ENCODE measurements at places on chromosomes 11 and 22.
A peak's percentile ranks its signal among the peaks of the same experiment; 100 is the strongest.

GRCh38 chr22:49727191-49727880, 100.3 kb downstream of the BRD1 start:
- DNase-seq, result peak; percentile 47

DNA sequence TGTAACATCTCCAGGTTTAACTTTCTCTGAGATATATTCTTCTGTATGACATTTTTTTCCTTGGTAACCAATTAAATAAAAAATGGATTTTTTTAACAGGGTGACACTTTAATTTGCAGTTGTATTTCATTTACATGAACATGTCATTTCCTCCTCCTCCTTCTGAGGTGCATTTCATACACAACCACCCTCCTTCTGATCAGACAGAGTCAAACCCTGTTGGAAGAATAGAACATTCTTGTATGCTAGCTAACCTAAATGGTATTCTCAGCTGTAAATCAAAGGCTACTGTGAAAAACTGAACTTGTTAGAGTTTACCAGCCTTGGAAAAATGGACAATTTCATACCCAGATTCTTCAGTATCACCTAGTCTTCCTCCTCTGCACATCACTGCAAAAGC, 52.7 kb upstream of the CHRM4 start:
- no peak for DNase-seq

- DNase-seq, result no peak
These were observed 149.8 kb upstream of the PITPNB start for GRCh38 chr22:28068826-28069225.

DNA sequence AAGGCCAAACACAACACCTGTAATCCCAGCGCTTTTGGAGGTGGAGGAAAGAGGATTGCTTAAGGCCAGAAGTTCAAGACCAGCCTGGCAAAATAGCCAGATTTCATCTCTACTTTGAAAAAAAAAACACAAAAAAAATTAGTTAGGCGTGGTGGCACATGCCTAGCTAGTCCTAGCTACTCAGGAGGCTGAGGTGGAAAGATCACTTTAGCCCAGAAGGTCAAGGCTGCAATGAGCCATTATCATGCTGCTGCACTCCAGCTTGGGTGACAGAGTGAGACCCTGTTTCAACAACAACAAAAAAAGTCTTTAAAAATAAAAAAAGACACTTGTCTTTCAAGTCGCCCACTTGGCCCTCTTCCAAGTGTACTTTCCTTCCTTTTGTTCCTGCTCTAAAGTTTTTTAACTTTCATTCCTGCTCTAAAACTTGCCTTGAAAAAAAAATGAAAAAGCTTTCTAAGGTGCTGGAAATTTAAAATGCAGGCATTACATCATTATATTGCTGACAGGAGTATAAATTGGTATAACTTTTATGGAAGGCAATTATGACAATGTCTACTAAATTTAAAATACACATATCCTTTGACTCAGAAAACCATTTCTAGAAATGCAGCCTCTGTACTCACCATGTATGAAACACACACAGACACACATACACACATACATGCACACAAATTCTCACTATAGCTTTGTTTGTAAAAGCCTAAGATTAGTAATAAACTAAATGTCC, 12.7 kb downstream of the LIPT2 start:
- no peak for DNase-seq

DNA sequence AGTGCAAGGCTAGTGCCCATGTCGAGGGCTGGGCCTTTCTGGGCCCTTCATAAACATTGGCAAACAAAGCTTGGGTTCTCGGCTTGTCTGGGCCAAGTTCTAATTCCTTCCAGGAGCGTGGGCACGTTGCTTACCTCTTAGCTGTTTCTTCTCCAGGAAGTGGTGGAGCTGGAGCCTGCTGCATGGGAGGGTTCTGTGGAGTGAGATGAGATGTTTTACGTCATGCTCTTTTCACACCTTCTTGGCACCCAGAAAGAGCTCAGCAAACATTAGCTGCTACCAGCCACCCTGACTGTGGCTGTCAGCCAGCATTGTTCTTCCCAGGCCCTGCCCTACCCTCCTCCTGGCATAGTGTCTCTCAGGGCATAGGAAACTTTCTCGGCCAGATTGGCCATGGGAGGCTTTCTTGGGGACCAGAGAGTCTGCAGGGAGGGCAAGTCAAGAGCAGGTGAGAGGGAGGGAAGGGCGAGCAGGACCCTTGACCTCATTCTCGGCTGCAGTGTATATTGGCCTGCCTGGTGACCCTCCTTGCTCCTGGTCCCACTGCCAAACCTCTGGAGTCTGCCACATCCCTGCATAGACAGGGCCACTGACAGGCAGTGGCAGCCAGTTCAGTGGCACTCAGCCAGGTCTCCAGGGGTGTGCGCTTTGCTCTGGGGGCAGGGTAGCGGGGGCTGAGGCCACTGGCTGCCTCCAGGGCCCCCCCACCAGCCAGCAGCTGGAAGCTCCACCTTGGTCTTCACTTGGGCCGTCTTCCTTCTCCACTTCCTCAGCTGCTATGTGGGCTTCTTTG, 98.8 kb downstream of the BCR start:
- peak; percentile 84 for DNase-seq

DNA sequence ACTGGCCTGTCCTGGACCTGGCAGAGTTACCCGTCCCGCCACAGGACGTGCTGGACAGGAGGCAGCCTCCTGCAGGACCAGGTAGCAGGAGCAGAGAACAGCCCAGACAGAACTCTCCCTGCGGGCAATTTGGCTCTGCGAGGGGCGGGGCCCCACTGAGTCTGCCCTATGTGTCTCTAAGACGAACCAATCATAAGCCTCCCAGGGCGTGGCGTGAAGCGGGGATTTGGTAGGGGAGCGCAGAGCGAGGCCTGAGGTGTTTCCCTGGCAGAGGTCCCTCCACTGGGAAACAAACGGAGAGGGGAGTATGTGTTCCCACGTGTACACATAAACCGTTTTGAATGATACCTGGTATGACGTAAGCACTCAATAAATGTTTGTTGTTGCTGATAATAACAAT, 7.4 kb downstream of the CD82 start:
- DNase-seq, result no peak

GRCh38 chr11:12007769-12008737, at the start of gene DKK3:
Gene DKK3, minus strand, starts transcription at chr11:12008626. Its CDS starts 44 bp downstream, at chr11:12008582.
- no peak for DNase-seq

DNA sequence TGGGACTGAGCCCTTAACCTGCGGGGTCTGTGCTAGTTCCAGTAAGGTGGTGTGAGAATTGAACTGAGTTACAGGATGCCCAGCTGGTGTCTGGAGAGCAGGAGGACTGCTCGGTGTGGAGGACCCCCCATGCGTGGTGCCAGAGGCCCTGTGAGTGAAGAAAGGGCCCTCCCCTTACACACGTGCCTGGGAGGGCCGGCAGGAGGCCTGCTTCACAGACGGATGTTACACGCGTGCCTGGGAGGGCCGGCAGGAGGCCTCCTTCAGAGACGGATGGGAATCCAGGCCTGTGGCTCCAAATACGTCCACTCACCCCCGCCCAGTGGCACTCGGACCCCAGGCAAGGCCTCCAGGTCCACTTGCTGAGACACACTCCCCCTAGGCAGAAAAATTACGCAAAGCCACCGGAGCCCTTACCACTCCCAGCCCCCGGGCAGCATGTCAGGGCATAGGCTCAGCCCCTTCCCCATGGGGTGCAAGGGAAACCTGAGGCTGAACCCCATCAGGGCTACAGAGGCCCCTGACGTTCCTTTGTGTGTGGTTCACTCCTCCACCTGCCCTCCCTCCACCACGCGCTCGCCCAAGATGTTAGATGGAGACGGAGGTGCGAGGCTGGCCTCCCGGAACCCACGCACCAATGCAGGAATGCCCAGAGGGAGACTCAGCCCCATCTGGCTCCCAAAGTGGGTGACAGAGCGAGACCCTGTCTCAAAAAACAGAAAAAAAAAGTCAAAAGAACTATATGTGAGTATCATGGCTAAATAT, 227.8 kb downstream of the BRD1 start:
- peak; percentile 55 for DNase-seq

DNA sequence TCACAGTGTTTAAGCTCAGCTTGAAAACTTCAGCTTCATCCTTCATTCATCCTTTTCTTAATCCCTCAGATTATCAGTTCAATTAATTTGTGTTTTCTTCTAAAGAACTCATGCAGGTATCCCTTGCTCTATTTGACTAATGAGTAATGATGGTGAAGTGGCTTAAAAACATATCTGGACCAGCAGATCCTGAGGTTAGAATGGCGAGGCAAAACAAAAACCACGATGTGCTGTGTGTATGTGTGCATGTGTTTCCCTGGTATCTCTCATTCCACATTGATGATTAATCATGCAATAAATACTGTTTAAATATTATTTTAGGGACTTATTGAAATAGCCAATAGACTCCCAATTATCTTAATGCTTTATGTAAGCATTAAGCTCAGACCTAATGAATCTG, 437.0 kb downstream of the DYNC2H1 start:
- DNase-seq, result no peak

DNA sequence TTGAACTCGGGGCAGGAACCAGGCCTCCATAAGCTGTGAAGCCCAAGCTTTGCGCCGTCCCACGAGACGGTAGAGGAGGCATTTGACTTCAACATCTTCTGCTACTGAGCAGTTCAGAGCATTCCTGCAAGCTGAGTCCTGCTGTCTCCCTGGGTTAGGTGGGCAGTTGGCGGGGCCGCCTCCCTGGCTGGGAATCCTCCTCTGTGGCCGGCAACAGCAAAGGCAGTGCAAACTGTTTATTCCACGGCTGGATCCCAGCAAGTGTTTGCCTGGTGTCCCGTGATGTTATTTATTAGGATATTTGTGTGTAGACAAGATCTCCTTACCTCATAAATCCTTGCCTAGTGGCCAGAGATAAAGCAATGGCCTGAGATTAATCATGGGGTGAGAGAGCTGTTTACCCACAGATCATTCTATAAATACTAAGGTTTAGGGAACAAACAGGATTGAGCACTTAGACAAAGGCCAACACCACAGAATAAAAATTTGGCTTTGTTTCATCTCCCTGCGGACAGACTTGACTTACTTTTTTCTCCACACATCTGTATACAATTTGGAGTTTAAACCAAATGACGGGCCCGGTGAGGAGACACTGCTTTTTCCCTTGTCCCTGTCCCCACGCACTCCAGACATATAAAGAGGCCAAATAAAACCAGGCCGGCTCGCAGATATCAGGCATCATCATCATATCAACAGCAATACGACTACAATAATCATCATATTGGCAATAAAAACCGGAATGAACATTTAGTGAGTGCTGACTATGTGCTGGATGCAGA, 63.4 kb downstream of the NAT10 start:
- DNase-seq, result no peak

DNA sequence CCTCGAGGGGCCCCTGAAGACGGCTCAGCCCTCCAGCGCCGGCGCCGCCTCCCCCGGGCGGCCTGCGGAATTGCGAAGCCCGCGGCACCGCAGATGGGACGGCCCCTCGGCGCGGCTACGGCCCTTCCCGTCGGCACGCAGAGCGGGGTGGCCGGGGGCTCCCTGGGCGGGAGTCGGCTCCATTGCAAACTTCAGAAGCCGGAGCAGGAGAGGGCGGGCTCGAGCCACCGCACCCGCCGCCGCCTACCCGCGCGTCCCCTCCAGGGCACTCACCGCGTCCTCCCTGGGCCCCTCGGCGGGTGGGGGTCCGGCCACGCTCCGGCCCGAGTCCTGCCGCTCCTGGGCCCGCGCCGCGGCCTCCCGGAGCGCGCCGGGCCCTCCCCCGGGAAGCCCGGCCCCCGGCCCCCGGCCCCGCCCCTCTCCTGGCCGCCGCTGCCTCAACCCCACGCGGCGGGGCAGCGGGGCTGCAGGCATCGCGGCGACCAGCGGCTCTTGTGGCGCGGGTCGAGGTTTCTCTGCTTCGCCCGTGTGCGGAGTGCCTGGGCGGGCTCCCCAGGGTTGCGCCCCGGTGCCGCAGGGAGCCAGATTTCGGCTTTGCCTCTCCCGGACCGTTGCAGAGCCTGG, at the start of gene PACSIN3:
Gene PACSIN3 (minus strand): TSS at position 359 of the 624 bp plus-strand sequence. CDS start 3,707 bp downstream, outside the sequence.
- DNase-seq, result peak; percentile 83

DNA sequence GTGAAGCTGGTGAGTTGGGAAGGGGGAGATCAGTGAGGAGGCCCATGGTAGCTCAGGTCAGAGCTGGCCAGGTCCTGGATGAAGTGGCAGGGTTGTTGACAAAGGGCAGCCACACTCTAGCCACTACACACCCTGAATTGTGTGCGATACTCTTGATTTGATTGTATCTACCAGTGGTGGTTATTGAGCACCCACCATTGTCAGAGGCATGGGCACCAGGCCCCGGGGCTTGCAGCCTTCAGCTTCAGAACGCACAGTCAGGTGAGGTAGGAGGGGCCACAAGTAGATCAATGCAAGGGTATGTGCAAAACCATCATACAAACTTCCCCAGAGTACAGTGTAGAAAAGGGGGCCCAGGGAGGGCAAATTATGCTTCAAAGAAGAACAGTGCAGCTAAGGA, 38.1 kb downstream of the MICAL2 start:
- DNase-seq, result no peak

GRCh38 chr11:115155320-115155719, 348.9 kb downstream of the CADM1 start:
- no peak for DNase-seq

DNA sequence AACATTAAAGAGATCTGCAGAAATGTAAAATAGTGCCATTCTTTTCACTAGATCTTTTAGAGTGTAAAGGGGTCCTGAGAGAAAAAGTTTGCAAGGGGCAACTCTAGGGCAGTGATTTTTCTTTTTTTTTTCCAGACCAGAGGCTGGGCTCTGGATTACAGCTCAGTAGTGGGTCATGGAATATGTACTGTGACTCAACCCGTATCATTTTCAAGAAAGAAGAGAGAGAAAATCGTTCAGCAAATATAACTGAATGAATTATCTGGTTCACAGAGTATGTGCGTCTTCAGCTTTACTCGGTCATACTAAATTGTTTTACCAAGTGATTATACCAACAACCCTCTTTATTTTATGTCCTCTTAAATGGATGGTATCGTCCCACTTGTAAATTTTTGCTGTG, 3.8 kb downstream of the CEP57 start:
- no peak for DNase-seq

DNA sequence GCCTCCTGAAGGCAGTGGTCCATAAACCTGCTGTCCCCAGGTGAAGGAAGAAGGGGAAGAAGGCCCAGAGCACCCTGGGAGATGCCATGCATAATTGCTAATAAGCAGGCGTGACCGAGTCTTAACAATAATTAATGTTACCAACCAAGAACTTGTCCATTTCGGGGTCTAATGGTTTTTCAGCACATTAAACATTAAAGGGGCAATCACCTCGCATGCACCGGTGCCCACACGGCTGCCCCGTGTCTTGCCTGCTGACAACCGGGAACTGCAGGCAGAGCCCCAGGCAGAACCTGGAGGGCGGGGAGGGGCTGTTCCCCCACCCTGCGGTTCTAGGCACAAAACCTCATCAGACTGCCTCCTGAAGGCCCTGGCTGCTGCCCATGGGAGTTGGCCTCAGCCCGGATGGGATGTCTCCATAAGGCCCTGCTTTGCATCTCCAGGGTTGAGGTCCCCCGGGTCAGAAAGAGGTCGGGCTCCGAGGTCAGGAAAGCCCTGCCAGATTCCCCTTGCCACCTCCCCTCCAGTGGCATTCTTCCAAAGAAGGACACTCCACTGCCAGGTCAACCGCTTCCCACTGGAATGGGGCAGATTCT, 169.0 kb downstream of the BUD13 start:
- no peak for DNase-seq

GRCh38 chr11:102488208-102488607, 35.6 kb upstream of the TMEM123 start:
- DNase-seq, result no peak

All from upper lobe of right lung (tissue), 1 donor.